ENCODE measurements at places on chromosomes 11 and 22.

DNA sequence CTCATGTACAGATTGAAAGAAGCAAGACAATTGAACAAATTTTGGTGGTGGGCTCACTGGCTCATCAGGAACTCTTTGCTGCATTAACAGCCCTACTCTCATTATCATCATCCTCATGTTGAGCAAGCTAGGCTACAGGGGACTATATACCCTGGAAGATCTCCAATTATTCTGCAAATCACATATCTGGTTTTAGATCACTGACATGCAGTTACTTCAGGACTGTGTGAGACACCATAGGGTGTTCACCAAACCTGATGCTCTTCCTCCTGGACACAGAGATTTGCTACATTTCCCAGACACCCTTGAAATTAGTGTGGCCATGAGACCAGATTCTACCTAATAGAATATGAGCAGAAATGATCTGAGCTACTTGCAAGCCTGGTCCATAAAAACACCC lies 23.0 kb upstream of the ME3 start:
- no peak for DNase-seq

GRCh38 chr11:102868339-102868738 lies 6.4 kb downstream of the MMP12 start:
- no peak for DNase-seq

GRCh38 chr11:114442536-114442935 lies 3.3 kb downstream of the REXO2 start:
- no peak for DNase-seq

- peak; percentile 95 for DNase-seq
These were observed at the start of gene RAC2 for GRCh38 chr22:37244114-37244921. TSS of gene RAC2 (minus strand) at chr22:37244269. CDS start at chr22:37244148, 121 bp downstream.

DNA sequence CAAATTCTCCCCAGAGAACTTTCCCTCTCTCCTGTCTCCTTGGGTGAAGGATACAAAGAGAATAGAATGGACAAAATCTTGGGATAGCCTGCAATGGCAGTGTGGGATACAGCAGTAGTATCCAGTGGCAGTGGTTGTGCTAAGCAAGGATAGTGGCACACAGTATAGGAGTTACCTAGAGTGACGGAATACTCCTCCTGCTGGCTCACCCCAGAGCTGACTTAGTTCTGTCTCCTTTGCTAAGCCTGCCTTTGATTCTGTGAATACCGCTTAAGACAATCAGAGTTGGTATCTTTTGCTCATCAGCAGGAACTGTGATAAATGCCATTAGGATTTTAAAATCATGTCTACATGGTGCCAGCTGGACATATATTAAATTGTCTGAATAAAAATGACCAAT lies 404.3 kb downstream of the JRKL start:
- DNase-seq: no peak

GRCh38 chr22:11360632-11361031 lies 4167.4 kb upstream of the OR11H1 start:
- no peak for DNase-seq

DNA sequence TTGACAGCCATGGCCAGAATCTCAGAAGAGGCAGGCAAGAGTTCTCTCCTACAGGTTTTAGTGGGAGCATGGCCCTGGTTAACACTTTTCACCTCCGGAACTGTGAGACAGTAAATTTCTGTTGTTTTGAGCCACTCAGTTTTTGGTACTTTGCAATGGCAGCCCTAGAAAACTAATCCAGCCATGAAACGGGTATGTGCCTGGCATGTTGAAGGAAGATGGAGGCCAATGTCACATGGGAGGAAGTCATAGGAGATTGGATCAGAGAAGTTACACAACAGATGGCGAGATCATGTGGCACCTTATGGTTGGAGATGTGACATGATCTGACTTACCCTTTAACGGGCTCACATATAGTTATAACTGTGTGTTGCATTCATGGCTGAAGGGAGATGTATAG lies 63.2 kb upstream of the EED start:
- peak; percentile 21 for DNase-seq

DNA sequence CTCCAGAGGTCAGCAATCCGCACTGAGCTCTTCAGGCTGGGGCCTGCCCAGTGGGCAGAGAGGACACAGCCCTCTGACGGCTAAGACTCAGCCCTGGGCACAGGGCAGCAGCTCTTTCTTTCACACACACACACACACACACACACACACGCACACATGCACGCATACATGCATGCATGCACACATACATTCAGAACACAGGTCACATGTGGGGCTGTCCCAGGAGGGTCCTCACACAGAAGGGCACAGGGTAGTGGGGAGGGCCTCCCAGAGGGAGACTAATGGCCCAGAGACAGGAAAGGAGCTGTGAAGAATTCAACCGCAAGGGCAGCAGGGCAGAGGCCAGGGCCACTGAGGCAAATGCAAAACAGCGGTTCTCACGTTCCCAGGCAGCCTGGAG lies 20.3 kb upstream of the XKR3 start:
- no peak for DNase-seq

GRCh38 chr11:62580959-62581715 lies 7.4 kb upstream of the EEF1G start:
- DNase-seq: no peak

DNA sequence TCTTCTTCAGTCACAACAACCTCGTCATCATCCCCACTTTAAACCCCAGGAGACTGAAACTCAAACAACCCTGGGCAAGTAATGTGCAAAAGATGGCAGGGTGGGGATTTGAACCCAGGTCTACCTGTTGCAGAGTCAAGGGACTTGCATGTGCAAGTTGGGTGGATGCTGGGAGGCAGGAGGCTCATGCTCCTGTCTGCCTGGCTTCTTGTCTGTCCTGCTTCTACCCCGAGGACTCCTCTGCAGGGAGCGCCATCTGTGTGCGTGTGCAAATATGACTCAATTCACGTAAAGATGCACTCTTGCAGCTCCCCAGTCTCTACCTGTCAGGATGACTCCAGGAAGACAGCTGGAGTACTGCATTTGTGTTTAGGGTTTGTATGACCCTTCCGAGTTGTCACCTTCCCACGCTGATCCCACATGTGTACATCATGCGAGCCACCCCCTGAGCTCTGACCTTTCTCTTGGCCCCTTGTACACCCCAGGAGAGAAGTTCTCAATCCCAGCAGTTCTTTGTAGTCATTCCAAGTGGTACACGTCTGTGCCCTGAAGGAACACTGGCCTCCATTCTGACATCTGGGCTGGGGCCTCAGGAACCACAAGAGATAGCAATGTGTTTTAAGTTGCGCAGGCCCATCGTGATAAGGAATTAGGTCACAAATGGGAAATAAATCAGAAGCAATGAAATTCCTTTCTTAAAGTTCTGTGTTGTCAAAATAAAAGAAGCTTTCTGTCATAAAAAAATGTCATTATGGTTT lies 95.7 kb downstream of the CWC15 start:
- no peak for DNase-seq
